ENCODE measurements at places on chromosomes 2 and 18.

GRCh38 chr2:106995556-106995955 is 109.6 kb upstream of the ST6GAL2 start:
- no peak for DNase-seq

DNA sequence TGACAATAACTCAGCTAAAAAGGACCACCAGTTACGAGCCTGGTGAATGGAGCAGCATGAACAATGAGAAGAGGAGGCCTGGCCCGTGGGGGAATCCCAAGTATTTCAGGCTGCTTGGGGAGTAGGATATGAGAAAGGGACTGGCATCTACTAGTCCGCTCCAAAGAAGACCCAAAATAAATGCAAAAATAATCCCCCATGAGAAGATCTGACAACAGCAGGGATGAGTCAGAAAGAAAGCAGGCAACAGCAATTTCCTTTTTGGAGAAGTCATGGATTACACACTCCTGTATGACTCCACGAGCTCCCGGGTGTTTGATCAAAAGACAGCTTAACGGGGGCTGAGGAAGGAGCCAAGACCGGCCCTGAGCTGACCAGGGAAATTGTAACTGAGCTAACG is 111.4 kb downstream of the SOX11 start:
- DNase-seq, result no peak

DNA sequence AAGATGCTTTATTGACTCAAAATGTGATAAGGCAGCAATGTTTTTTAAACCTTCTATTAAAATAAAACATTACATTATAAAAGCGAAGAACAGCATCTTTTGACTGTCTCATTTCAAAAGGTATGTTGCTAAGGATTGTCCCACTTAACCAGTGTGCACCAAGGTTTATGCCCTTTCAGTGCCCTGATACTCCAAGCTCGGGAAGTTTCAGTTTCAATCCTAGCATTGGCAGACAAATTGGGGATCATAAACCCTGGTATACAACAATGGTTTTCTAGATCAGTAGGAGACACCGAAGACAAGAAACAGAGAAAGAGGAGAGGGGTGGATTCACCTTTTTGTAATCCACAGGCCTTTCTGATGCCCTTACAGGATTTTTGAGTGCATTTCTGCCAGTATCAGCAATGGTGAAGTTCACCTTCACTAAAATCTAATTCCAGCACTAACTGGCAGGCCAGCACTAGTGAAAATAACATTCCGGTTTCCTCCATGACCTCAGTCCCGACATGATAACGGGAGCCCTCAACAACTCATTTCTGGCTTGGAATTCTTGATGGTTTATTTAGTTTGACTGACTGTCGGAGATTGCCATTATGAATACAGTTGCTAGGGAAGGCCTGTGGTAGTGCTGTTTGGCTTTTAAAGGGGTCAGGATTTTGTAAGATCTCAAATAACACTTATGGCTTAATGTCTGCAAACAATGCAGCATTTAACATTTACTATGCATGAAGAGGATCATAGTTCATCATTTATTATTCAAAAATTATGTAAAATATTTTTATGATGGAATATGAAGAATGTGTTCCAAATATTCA is 33.3 kb upstream of the FIGN start:
- DNase-seq, result no peak

DNA sequence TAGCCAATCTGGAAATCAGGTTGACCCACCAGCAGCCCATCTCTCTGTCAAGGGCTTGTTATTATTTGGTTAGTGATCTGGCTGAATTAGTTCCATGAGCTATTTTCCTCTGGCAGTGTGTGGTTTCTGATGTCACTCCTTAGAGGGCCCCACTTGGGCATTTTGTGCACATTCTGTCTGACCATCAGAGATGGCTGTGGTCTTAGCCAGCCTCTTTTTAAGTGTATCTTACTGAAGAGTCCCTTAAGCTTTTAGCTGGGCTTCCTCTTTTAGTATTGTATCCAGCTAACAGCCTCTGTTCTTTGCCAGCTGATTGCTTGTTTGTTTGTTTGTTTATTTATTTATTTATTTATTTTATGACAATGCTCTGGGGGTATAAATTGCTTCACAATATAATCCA is 951.1 kb upstream of the CNTNAP5 start:
- DNase-seq, result no peak

- DNase-seq, result no peak
These were observed 66.1 kb upstream of the APCDD1 start for GRCh38 chr18:10388373-10388772.

DNA sequence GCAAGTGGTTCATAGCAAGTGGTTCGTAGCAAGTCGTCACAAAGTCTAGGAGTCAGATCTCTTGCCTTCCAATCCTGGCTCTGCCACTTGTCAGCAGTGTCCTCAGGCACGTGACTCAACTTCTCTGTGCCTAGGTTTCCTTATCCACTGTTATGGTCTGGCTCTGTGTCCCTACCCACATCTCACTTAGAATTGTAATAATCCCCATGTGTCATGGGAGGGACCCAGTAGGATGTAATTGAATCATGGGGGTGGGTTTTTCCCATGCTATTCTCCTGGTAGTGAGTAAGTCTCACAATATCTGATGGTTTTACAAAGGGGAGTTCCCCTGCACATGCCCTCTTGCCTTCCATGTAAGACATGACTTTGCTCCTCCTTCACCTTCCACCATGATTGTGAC is 51.8 kb upstream of the AP1S3 start:
- no peak for DNase-seq

DNA sequence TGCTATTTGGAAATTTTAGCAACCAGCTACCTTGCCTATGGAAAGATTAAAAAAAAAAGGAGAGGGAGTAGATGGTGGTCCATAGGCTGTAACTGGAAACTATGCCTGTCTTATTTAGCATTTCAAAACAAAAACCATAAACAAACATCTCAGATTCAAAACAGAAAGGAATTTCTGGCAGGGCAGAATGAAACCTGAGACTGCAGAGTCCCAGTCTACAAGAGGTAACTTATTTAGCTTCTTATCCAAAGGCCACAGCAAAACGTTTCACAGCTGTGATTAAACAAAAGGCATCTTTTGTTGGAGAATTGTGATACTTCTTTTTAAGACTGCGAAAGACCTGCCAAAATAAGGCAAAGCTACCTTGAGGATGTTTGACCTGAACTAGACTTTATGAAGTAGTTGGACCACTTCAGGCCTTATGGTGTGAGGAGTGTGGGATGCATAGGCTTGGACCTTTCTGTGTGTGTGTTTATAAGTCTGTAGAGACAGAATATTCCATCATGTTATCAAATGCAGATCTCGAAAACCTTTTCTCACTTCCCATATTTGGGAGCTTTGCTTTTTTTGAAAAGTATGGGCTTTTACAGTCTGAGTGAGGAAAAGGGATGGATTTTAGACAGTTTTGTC is 11.0 kb downstream of the CRIM1 start:
- DNase-seq, result no peak

DNA sequence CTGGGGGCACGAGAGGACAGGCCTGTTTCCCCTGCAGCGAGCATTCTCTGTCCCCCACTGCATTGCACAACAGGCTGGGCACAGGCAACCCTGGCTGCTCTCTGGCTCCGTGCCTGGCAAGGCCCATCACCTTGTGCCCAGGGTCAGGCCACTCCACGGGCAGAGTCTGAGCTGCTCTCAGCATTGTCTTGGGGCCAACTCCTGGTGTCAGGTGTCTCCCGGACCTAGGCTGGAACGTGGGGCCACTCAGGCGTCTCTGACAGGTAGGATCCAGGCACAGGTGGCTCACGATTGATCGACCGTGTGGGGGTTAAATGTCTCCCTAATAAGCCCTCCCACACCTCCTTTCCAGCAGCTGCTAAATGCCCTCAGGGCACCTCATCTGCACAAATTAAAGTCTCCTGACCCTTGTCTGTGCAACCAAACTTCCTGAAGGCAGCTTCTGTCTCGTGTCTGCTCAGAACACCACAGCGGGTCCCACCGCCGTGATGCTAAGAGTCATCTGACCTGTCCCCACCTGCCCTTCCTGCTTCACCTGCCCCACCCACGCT is 66.6 kb upstream of the GPC1 start:
- DNase-seq, result peak; percentile 84

- no peak for DNase-seq
These were observed 692.0 kb upstream of the FAM98A start for GRCh38 chr2:34291076-34291475.

- DNase-seq, result no peak
These were observed 2.4 kb downstream of the MTCL1 start for GRCh38 chr18:8707556-8708300.

- no peak for DNase-seq
These were observed 64.4 kb upstream of the REV1 start for GRCh38 chr2:99554238-99554637.

- no peak for DNase-seq
These were observed 95.3 kb upstream of the NFATC1 start for GRCh38 chr18:79300413-79300812.

DNA sequence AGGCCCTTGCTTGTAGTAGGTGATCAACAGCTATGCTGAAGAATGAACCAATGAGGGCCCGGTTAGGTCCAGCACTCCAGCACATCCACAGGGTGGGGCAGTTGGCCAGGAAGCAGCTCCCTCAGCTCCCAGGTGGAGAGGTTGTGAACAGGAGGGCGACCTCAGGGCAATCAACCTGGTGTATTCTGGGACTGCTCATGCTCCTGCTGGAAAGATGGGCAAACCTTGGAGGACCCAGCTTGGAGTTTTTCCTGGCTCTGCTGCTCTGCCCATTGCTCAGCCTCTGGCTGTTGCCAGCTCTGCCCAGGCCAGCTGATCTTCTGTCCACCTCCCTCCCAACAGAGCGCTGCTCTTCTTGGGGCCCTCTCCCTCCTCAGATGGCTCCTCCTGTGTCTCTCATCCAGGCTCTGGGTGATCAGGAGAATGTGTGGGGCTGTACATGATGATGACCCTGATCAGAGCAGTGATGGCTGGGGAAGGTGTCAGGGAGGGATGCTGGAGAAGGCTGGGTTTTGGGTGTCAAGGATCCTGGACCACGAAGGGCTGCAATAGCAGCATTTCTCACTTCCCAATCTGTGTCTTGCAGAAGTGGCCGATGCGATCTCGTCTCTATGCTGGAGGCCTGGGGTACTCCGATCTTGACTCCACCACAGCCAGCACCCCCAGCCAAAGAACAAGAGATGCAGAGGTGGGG is 3.4 kb downstream of the TCF23 start:
- no peak for DNase-seq

GRCh38 chr2:233124421-233125080 is 64.4 kb downstream of the INPP5D start:
- DNase-seq, result no peak

- no peak for DNase-seq
These were observed 956.4 kb downstream of the CPS1 start for GRCh38 chr2:211512806-211513205.

GRCh38 chr2:27152796-27153464 is 4.1 kb downstream of the TCF23 start:
- DNase-seq, result no peak

- DNase-seq, result no peak
These were observed 101.6 kb upstream of the FAM136A start for GRCh38 chr2:70403267-70404053.

GRCh38 chr2:69032336-69032735 is 19.4 kb downstream of the ANTXR1 start:
- DNase-seq, result no peak

DNA sequence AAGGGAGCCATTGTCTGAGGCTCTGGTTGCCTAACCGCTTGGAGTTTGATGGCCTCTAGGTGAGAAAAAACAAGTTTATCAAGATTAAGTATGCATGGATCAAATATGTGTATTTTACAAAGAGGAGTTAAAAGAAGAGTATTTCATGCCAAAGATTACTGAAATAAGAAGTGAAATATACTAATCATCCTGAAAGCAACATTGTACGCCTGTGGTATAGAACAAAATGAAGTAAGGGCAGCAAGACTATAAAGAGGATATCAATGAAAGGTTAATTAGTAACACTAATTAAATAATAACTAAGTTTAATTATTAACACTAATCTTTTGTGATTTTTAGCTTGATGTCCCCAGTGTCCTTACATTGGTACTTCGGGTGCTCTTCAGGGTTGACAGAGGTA is 276.7 kb downstream of the CALCRL start:
- DNase-seq, result no peak

GRCh38 chr2:69493268-69493667 is 56.0 kb upstream of the NFU1 start:
- peak; percentile 58 for DNase-seq

DNA sequence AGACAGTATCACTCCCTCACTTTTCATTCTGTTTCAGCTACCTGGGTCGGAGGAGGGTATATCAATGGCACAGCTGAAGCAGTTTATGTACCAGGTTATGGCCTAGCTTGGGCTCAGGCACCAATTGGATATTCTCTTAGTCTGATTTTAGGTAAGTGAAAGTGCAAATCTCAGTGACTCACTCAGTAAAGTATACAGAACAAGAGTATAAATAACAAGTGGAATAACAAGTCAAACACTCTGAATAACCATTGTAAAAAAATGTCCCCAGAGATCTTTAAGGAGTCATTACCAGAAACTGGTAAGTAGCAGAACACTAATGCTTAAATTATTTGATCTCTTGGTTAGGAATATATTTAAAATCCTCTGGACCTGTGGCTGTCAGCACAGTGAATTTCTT is 5.7 kb downstream of the SLC5A7 start:
- DNase-seq, result no peak

DNA sequence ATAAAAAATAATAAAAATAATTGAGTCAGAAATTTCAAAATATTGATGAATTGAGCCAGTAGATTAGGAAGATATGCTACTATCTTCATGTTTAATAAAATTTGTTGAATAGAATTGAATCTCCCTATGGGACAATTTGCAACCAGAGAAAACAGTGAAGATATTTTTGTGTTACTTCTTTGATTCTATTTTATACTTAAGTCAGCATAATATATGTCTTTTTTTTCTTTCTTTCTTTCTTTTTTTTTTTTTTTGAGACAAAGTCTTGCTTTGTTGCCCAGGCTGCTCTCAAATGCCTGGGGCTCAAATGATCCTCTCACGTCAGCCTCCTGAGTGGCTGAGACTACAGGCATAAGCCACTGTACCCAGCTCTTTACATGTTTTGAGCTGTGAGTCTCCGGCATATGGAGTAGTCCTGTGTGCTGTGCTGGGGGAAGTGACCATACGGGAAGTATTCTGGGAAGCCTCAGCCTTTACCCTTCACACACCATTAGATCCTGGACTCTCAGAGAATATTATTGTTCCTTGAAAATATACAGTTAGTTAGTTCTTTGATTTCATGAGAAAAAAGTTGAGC is 13.8 kb upstream of the IAH1 start:
- no peak for DNase-seq

- no peak for DNase-seq
These were observed 902 bp downstream of the SS18 start for GRCh38 chr18:26089293-26090129.

- DNase-seq, result no peak
These were observed 16.6 kb downstream of the ATOH8 start for GRCh38 chr2:85770369-85770768.

Measured in Right ventricle myocardium superior (tissue), 1 donor.